ENCODE measurements at places on chromosomes 13 and 19.

- no peaks in the 10 kb centered on the region for H3K36me3 ChIP-seq
- no peaks in the 10 kb centered on the region for H3K4me1 ChIP-seq
- H3K27me3 ChIP-seq = peaks cover 28% of the 10 kb centered on the region
These were observed 17.4 kb upstream of the SDHAF1 start for GRCh38 chr19:35977446-35978222.

- no peak overlapping the region for H3K27ac ChIP-seq
- no peaks in the 10 kb centered on the region for H3K27me3 ChIP-seq
- H3K4me3 ChIP-seq = no peak overlapping the region
- H3K36me3 ChIP-seq = no peaks in the 10 kb centered on the region
These were observed 7.9 kb upstream of the MAB21L1 start for GRCh38 chr13:35484384-35484783.

- H3K4me1 ChIP-seq = no peaks in the 10 kb centered on the region
- H3K36me3 ChIP-seq = no peaks in the 10 kb centered on the region
- no peak overlapping the region for H3K4me3 ChIP-seq
- H3K27ac ChIP-seq = no peak overlapping the region
These were observed 540.7 kb downstream of the GPC6 start for GRCh38 chr13:93767180-93767916.

GRCh38 chr13:65921933-65922332 lies 1308.2 kb downstream of the PCDH9 start:
- H3K4me3 ChIP-seq = no peak overlapping the region
- H3K27me3 ChIP-seq = no peaks in the 10 kb centered on the region
- no peaks in the 10 kb centered on the region for H3K4me1 ChIP-seq
- no peak for DNase-seq
- no peaks in the 10 kb centered on the region for H3K36me3 ChIP-seq
- H3K27ac ChIP-seq = no peak overlapping the region

GRCh38 chr19:46499692-46500091 lies 4.0 kb upstream of the PNMA8B start:
- no peaks in the 10 kb centered on the region for H3K36me3 ChIP-seq
- no peak overlapping the region for H3K4me3 ChIP-seq
- no peaks in the 10 kb centered on the region for H3K27me3 ChIP-seq
- no peak for DNase-seq

- no peaks in the 10 kb centered on the region for H3K36me3 ChIP-seq
- no peak overlapping the region for H3K4me3 ChIP-seq
- H3K27me3 ChIP-seq = no peaks in the 10 kb centered on the region
- no peak overlapping the region for H3K27ac ChIP-seq
These were observed 20.9 kb downstream of the FCHO1 start for GRCh38 chr19:17772172-17772571.

- H3K4me1 ChIP-seq = no peaks in the 10 kb centered on the region
- no peaks in the 10 kb centered on the region for H3K36me3 ChIP-seq
- no peak overlapping the region for H3K27ac ChIP-seq
- DNase-seq = no peak
- H3K27me3 ChIP-seq = no peaks in the 10 kb centered on the region
These were observed 9.7 kb downstream of the CLEC4G start for GRCh38 chr19:7722231-7722651.

GRCh38 chr19:11203194-11204075 lies 6.1 kb upstream of the KANK2 start:
- DNase-seq = peak; percentile 81
- H3K36me3 ChIP-seq = no peaks in the 10 kb centered on the region
- no peaks in the 10 kb centered on the region for H3K27me3 ChIP-seq
- no peak overlapping the region for H3K4me3 ChIP-seq
- H3K4me1 ChIP-seq = no peaks in the 10 kb centered on the region
- peak overlapping the region; percentile 90 for H3K27ac ChIP-seq

- no peak within 1 kb of the TSS for H3K4me3 ChIP-seq
- DNase-seq = no peak
- H3K36me3 ChIP-seq = no peaks in the 10 kb centered on the region
- peaks cover 34% of the 10 kb centered on the region for H3K27me3 ChIP-seq
- H3K4me1 ChIP-seq = no peaks in the 10 kb centered on the region
These were observed at the start of gene TTC9B for GRCh38 chr19:40217934-40218890. Gene TTC9B (minus strand): TSS chr19:40218384. CDS start chr19:40218381, 3 bp downstream.

DNA sequence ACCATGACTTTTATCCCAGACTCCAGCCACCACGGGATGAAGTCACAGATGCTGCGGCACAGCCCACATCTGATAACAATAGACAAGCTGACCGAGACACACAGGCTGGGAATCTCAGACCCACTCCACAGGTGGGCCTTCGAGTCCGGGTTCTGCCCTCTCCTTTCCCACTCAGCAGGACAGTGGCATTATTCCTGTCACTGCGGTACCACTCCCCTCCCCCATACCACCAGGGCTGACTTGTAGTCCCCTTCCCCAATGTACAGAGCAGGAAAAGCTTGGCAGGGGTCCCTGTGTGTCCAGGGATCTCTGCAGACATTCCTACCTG lies 179 bp upstream of the AMER2 start:
- no peaks in the 10 kb centered on the region for H3K36me3 ChIP-seq
- no peak overlapping the region for H3K27ac ChIP-seq
- H3K27me3 ChIP-seq = peaks cover 69% of the 10 kb centered on the region
- peaks cover 11% of the 10 kb centered on the region for H3K4me1 ChIP-seq
- H3K4me3 ChIP-seq = no peak overlapping the region

DNA sequence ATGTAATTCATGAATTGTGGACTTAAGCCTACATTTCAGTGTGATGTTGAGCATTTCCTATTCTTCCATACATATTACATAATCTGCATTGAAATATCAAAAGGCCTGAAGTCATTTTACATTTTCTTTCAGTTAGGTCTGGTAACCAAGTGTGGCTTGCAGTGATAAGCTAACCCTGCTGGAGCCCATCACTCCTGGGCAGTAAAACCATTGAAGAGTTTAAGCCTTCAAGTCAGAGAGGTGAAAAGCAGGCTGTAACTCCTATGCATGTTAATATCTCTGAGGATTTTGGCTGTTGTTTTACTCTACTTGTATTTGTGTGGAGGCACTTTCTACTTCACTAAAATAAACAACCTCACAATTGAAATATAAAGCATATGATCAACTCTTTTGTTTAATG lies 248.8 kb downstream of the SLITRK5 start:
- no peak for DNase-seq
- no peaks in the 10 kb centered on the region for H3K36me3 ChIP-seq
- H3K4me1 ChIP-seq = no peaks in the 10 kb centered on the region
- H3K4me3 ChIP-seq = no peak overlapping the region
- no peaks in the 10 kb centered on the region for H3K27me3 ChIP-seq

Data from breast epithelium (tissue), 4 donors.